ENCODE measurements at places on chromosomes 12 and 14.

- no peak for DNase-seq
Observed at GRCh38 chr12:99911967-99912366, 72.8 kb downstream of the ANKS1B start.

GRCh38 chr12:17016116-17016864 lies 410.3 kb upstream of the LMO3 start:
- no peak for DNase-seq

GRCh38 chr12:9750276-9751203 lies 10.2 kb downstream of the CD69 start:
- peak; percentile 89 for DNase-seq

DNA sequence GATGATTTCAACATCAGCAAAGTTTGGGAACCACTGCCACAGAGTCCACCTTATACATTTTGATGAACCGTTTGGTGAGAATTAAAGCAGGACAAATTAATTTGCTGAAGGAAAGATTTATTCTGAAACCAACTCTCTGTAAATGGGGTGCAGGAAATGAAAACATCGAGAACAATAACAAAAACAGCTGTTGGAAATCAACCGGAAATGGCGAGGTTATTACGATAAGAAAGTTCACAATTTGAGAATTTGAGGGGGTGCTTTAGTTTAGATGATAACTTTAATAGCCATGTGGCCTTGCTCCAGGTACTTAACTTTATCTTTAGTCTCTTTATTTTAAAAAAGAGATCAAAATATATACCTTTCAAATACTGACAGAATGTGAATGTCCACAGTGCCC lies 56.7 kb downstream of the KCNJ8 start:
- DNase-seq: no peak

DNA sequence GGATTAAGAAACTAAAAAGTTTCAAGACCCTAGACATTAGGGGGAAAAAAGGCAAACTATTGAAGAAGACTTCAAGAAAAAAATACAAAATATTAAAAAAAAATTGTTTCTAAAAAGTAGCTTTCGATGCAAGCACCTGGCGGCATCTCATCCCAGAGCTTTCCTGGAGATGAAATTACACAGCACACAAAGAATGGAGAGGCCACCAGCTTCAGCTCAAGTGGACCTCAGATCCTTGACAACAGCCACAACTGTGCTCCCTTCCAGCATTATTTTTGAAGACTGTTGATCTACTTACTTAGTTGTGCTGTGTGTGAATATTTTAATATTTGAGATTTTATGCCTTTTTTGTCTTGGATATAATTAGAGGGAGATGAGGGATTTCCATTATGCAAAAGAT lies 479.0 kb downstream of the GLT1D1 start:
- DNase-seq: no peak
